Pulmonary artery endothelial cell (primary cell): ENCODE measurements at places on chromosomes 16 and 17.

GRCh38 chr17:55702150-55702549, 20.5 kb downstream of the TMEM100 start:
- DNase-seq: no peak

- no peak for DNase-seq
These were observed 259.0 kb upstream of the ZFHX3 start for GRCh38 chr16:73306901-73307413.

DNA sequence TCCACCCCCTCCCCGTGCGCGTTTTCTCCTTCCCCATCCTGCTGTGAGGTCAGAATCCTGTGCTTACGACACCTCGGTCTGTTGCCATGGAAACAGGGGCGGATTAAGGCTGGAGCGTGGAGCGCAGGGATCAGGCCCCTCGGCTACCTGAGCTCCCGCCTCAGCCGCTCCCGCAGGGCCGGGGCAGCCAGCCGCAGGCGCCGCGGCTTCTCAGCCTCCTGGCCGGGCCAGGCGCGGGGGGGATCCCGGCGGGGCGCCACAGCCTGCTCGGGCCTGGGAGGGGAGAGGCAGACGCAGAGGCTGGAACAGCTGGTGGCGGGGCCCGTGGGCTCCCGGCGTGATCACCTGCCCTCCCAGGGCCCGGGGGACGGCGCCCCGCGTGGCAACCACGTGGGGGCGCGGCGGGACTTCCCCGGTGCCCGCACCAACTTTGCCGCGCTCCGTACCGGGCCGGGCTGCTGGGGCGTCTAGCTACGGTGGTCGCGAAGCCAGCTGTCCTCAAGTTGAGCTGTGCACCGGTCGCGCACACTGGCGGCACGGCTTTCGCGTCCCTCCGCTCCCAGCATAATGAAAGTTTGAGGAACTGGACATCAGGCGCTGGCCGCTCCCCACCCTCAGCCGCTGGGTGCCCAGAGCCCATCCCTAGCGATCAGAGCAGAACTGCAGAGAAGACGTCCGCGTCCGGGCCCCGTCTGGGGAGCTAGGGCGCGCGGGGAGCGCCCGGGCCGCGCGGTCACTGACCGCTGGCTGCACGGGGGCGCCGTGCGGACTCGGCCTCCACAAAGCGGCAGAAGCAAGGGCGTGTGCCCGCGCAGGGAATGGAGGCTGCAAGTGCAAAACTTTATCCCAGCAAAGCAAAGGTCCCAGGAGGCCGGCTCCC, 1.2 kb downstream of the RTN4RL1 start:
- DNase-seq: no peak

DNA sequence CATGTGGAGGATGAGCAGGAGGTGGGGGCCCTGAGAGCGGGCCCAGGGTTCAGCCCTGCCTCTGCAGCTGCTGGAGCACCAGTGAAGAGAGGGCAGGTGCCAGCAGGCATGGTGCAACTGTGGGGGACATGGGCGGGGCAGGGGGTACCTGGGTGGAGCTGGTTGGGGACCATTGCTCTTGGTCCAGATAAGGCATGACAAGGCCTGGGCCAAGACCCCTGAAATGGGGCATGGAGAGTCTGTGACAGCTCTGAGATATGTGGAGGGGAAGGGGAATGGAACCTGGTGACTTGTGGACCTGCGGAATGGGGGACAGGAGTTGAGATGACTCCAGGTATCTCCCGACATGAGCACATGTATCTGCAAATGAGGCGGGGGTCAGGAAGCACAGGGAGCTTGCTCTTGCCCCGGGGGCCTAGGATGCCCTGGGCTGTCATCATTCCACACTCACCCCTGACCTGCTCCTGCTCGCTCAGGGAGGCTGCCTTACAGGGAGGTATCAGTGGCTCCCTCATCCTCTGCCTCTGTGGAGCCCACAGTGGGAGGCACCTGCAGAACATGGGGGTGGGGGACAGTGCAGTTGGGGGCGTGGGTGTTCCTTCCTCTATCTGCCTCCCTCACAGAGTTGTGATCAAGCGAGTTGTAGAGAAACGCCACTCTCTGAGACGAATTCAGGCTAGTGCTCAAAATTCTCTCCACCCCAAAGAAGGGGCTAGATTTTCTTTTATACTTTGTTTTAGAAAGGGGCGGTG, 40.2 kb downstream of the TMEM235 start:
- DNase-seq: no peak

- no peak for DNase-seq
These were observed 14.8 kb downstream of the HDAC5 start for GRCh38 chr17:44108440-44109311.

DNA sequence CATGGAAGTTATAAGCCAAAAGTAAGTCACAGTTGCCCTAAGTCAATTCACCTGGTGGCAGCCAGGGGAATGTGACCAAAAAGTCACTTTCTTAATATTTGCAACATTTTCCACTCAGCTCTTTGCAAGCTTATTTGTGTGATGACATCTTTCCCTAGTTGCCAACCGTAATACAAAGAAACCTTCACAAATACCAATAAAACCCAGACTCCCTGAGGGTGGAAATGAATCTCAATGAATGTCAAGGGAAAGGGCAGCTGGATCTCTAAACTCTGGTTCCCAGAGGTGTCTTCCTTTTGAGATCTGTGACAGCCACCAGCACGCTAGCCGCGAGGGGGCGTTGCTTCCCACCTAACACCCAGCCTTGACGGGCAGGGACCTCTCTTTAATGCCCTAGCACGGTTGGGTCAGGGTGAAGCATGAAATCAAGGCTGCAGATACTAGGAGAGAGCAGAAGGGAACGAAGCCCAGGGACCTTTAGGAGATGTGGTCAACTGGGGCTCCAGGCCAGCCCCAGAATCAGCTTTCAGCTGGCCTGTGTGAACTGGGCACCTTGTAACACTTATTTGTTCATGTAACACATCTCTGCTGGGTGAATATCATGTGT, 82.2 kb downstream of the CMC2 start:
- DNase-seq: no peak

DNA sequence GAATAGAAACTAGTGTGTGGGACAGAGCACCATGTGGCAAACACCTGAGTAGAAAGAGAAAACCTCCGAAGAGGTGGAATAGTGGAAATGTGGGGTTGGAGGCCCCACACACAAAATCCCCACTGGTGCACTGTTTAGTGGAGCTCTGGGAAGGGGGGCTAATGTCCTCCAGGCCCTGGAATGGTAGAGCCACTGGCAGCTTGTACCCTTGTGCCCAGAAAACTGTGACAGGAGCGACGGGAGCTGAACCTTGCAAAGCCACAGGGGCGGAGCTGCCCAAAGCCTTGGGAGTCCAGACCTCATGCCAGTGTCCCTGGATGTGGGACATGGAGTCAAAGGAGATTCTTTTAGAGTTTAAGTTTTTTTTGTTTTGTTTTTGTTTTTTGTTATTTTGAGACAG, 50.6 kb downstream of the RNF112 start:
- no peak for DNase-seq

- DNase-seq: no peak
These were observed 29.5 kb downstream of the MAP2K6 start for GRCh38 chr17:69444023-69444422.

DNA sequence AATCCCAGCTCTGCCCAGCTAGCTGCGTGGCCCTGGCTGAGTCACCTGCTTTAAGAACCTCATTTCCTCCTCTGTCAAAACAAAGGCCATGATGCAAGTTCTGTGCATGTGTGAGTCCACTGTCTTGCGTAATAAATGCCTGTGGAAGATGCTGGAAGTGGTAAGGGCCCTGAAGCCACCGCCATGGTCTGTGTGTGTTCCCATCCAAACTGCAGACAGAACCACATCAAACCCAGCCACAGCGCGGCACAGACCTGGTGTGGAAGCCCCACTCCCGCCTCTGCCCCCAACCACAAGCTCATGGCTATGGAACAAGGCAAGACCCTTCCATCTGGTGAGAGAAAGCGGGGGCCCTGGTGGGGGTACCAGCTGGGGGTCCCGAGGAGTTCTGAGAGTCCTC, 26.0 kb downstream of the NECAB2 start:
- no peak for DNase-seq

GRCh38 chr17:46732160-46732559, 86.3 kb downstream of the WNT3 start:
- no peak for DNase-seq

- no peak for DNase-seq
These were observed 9.1 kb upstream of the CBX4 start for GRCh38 chr17:79848370-79848766.

DNA sequence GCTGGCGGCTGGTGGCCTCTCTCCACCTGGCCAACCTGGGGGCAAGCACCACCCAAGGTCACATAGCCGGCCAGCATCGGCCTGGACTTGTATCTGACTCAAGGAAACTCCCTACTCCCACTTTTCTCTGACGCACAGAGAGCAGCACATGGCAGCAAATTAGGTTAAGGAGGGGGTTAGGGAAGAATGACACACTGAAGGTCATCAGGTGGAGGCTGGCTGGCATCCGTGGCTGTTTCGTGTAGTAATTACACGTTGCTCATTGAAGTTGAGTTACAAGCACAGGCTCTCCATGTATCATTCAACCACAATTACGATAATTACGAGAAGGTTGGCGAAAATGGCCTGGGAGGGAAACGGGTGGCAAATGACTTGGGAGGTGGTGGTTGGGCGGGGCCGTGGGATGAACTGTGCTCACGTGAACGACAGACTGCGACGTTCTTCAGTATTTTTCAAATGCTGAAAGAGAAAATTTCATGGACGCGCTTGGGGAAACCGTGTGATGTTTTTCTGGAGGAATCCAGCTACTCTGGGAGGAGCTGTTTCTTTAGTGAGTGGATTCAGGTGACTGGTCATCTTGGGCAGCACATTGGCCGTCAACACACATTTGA, 4.0 kb upstream of the METRNL start:
- DNase-seq: no peak

DNA sequence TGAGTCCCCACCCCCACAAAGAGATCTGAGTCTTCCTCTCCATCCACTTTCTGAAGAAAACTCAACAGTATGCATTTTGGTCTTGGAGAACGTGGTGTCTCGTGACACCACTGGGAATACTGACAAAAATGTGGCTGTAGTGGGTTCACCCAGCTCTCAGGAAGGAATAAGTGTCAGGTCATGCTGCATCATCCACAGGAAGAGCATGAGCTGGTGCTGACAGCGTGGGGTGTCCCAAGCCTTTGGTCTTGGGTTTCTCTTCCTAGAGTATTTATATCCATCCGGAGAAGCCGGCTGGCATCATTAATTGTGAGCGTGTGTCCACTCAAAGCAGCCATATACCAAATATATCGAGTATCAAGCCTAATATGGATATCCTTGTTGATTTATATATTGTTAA, 55.9 kb downstream of the C17orf67 start:
- no peak for DNase-seq

GRCh38 chr16:21026846-21027245, 123.8 kb downstream of the DNAH3 start:
- DNase-seq: no peak

- DNase-seq: no peak
These were observed 118.3 kb upstream of the FAM20A start for GRCh38 chr17:68719431-68719830.

DNA sequence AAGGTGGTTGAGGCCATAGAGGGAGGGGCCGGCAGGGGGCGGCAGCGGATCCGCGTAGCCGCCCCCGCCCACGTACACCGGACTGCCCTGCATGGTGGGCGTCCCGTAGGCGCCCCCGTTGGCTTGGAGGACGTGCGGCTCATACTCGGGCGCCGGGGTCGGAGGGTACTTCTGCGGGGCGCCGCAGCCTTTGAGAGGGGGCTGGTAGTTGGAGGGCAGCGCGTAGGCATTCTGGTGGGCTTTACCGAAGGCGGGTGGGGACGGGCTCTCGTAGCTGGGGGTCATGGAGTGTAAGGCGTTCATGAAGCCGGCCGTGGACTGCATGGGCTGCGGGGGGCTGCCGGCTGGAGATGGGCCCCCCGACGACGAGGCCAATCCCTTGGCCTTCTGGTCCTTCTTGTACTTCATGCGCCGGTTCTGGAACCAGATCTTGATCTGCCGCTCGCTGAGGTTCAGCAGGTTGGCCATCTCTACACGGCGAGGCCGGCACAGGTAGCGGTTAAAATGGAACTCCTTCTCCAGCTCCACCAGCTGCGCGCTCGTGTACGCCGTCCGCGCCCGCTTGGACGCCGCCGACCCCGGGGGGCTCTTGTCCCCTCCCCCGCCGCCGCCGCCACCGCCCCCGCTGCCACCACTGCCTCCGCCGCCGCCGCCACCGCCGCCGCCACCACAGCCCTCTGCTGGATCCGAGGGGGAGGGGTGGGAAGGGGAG, 5.7 kb upstream of the HOXB2 start:
- no peak for DNase-seq

GRCh38 chr17:11637796-11638195, 39.5 kb downstream of the DNAH9 start:
- DNase-seq: no peak

DNA sequence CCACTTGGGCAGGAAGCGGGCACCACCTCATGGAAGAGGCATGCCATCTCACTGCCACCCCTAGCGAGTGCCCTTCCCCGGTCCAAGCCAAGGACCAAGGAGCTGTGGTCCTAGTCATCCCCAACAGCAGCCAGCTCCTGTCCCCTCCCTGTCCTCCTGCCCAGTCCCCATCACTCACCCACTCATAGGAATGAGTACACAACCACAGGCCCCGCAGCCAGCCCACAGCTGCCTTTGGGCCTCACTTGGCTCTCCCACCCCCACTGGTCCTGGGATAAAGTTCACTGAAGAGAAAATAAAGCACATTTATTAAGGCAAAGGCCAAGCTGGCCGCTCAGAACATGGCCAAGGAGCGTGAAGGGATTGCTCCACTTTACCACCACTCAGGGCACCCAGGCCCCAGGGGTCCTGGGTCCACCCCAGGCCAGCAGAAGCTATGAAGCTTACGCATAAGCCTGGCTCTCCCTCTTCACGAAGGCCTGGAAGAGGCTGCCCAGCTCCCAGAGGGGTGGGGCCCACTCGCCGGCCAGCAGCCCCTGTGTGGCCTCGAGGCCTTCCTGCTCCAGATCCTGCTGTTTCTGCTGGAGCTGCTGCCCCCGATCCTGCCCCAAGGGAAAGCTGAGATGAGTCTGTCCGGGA, 3.6 kb downstream of the SCRN2 start:
- no peak for DNase-seq

DNA sequence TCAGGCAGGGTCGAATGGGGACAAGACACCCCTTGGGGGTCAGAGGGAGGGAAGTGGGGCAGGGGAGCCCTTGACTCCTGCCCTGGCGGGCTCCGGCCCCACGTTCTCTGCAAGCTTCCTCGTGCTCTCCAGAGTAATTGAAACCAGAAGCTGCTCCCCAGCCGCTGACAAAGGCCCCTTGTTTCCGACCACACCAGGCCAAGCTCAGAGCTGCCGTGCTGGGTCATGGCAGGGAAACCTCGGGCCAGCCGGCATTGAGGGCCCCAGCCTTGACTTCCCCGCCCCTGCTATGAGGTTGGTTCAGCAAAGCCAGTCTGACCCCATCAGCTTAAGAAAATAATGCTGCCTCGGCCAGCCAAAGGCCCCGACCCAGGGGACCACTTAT, 43.3 kb downstream of the TIMM22 start:
- no peak for DNase-seq

GRCh38 chr17:38911081-38911730, 14.2 kb upstream of the LASP1NB start:
- DNase-seq: no peak

GRCh38 chr17:82344175-82344907, 10.8 kb upstream of the SECTM1 start:
- no peak for DNase-seq
